ENCODE measurements at places on chromosomes 5 and 9.

DNA sequence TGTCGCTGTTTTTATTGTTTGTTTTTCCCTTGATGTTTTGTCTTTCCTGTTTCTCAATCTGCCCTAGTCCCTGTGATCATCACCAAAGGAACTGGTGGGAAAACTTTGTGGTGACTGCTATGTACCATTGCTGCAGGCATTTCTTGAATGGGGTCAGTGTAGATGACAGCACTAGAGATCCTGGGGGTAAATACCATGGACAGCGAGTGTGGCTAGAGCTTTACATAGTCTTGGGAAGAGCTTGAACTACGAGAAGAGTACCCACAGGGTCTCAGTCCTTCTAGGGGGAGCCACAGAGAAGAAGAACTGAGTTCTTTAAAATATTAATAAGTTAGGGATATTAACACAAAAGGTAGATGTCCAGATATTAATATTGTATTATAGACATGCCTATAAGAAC, 138.8 kb downstream of the PAM start:
- H3K4me3 ChIP-seq: no peak overlapping the region
- H3K4me1 ChIP-seq: peaks cover 24% of the 10 kb centered on the region
- no peak for DNase-seq
- no peaks in the 10 kb centered on the region for H3K36me3 ChIP-seq
- no peaks in the 10 kb centered on the region for H3K27me3 ChIP-seq

GRCh38 chr5:68432682-68433081, 217.1 kb downstream of the PIK3R1 start:
- H3K36me3 ChIP-seq: no peaks in the 10 kb centered on the region
- H3K27me3 ChIP-seq: no peaks in the 10 kb centered on the region
- DNase-seq: no peak
- H3K27ac ChIP-seq: no peak overlapping the region
- H3K4me1 ChIP-seq: peaks cover 9% of the 10 kb centered on the region

GRCh38 chr5:10839916-10840599, 79.0 kb upstream of the DAP start:
- no peak overlapping the region for H3K27ac ChIP-seq
- H3K36me3 ChIP-seq: no peaks in the 10 kb centered on the region
- H3K4me1 ChIP-seq: no peaks in the 10 kb centered on the region
- no peak for DNase-seq
- H3K4me3 ChIP-seq: no peak overlapping the region
- no peaks in the 10 kb centered on the region for H3K27me3 ChIP-seq

DNA sequence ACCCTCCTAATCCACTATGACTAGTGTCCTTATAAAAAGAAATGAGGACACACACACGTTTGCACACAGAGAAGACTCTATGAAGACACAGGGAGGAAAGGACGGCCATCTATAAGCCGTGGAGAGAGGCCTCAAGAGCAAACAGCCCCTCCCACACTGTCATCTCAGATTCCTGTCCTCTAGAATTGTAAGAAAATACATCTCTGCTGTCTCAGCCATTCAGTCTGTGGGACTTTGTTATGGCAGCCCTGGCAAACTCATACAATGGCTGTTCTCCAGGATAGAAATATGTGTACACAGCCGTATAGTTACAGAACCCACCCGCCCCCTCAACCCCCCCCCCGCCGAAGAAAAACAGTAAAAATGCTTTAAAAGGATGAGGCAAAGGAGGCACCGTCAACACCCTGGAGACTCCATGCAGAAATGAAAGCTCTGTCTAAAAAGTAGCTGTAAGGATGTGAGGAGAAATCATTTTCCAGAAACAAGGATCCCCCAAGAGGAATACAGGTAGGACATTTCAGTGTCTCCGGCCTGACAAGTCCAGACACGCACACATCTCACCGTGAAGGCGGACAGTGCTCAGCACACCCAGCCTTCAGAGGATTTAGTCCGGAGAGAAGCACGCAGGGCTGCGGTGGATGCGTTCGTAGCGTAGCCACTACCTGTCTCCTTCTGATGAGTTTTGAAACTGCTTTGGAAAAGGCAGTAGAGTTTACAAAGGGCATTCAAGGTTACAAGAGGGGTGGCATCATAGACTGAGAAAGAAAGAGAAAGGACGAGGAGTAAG, 110.8 kb upstream of the ERCC6L2 start:
- H3K27me3 ChIP-seq: no peaks in the 10 kb centered on the region
- H3K4me1 ChIP-seq: no peaks in the 10 kb centered on the region
- no peaks in the 10 kb centered on the region for H3K36me3 ChIP-seq
- no peak overlapping the region for H3K4me3 ChIP-seq

DNA sequence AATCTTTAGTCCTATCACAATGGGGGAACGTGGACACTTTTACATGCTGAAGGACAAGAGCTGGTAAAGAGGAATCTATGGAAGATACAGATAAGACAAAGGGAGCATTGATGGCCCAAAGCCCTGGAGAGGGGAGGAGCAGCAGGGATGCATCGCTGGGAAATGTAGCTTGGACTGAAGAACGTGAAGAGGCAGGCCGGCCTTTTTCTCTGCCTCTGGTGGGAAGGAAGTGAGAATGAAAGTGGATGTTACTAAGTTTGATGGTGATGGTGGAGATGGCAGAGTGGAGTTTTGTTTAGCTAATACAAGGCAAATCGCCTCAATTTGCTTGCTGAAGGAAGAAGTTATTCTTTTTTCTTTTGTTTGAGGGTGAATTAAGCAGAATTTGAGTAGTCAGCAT, 124.6 kb upstream of the TAF11L2 start:
- no peaks in the 10 kb centered on the region for H3K4me1 ChIP-seq
- H3K36me3 ChIP-seq: no peaks in the 10 kb centered on the region
- no peak overlapping the region for H3K27ac ChIP-seq
- DNase-seq: no peak
- no peaks in the 10 kb centered on the region for H3K27me3 ChIP-seq

DNA sequence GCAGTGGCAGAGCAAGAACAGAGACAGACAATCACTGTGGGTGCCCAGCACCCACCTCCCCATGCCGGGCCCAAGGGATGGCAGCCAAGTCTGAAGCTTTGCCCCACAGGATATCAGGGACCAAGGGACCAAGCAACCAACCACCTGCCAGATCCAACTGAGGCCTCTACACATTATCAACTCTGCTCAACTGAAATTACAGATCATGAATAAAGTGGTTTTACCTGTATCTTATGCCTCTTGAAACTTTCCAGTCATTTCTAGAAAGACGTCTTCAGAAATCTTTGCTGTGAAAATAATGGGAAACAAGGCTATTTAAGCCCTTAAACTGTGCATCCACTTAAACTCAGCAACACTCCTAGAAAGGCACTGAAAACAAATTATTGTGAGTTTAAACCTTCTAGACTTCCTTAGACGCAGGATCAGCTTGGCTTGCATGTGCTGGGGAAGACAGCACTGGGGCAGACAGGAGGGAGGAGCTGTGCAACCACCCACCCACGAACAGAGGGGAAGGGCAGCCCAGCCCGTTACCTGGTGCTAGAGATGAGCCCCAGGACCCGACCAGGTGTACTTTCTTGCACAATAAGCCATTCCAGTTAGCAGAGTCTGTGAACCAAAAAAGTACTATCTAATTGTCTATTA, 80.0 kb downstream of the SEMA4D start:
- no peak for DNase-seq
- H3K27ac ChIP-seq: no peak overlapping the region

DNA sequence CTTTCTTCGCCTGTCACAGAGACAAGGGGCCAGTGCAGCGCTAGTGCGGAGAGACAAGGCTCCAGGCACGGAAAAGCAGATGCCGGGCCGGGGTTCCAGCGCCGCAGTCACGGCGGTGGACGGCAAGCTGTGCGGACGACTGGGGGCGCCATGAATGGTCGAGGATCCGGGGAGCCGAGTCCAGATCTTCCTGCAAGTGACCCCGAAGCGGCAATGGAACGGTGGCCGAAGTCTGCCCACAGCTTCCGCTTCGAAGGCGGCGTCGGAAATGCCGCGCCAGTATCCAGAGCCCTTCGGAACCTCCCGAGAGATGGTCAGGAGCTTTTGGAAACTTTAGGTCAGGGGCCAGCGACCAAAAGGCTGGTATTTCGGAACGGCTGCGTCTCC, 601 bp upstream of the FAF2 start:
- DNase-seq: no peak
- H3K27ac ChIP-seq: peak overlapping the region; percentile 97
- H3K27me3 ChIP-seq: no peaks in the 10 kb centered on the region
- peak overlapping the region; percentile 90 for H3K4me3 ChIP-seq
- H3K4me1 ChIP-seq: peaks cover 15% of the 10 kb centered on the region

- H3K36me3 ChIP-seq: no peaks in the 10 kb centered on the region
- H3K4me1 ChIP-seq: peaks cover 41% of the 10 kb centered on the region
- peak overlapping the region; percentile 90 for H3K27ac ChIP-seq
- peak overlapping the region; percentile 95 for H3K4me3 ChIP-seq
- no peaks in the 10 kb centered on the region for H3K27me3 ChIP-seq
Measured at GRCh38 chr5:111511831-111512374, 432 bp downstream of the STARD4 start.

DNA sequence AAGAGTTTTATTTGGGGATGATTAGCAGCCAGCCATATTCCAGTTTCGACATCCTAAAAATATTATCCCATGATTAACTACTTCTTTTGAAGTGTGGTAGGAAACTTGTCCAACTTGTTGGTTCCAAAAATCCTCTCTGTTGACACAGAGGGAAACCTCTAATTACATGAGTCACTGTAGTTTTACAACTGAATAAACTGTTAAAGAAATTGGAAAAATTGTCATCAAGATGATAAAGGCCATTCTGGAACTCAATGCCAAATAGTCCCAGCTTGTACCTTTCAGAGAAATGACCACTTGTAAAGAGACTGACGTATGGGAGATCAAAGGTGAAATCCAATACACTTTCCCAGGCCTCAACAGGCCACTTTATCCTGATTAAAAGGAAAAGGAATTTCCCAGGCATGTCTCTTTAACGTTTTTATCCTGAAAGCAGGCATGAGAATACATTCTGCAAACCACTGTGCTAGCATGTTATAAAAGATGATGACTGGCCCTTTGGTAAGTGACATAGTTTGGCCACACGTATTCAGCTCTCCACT, 261.6 kb downstream of the GLIS3 start:
- H3K27ac ChIP-seq: no peak overlapping the region
- no peak overlapping the region for H3K4me3 ChIP-seq
- DNase-seq: no peak
- no peaks in the 10 kb centered on the region for H3K36me3 ChIP-seq
- H3K27me3 ChIP-seq: no peaks in the 10 kb centered on the region

DNA sequence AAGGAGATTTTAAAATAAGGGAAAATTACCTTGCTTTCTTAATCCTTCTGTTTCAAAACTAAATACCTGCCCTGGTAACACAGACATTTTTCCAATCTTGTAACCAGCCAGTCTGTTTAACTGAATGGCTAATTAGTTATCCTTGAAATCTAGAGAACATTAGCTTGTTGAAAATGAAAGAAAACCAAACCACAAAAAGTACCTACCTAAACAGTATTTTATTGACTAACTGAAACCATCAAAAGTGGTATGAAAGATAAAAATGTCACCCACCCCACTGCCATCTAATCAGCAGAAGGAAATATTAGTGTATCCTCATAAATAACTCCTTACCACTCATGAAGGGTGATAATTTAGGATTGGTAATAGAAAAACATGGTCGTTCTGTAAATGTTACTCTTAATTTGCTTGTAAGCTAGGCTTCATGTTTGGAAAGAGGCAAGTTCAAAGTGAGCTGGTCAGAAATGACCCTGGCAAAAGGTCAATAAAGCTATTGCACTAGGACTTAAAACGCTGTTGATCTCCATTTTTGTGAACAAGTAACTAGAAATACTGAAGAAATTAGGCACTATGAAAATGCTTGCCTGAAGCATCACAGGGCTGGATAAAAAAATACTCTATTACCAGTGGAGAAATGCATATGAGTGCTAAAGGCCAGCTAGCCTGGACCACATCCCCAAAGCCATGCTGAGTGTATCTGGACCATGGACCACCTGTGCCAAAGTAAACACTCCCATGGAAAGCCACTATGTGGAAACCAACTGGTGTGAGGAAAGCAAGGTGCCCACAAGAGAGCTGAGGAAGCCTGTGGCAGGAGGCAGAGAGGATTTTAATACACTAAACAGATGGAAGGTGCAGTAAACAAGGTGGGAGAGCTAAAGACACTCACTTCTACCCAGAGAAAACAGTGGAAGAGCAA, 8.4 kb downstream of the SEMA5A start:
- no peaks in the 10 kb centered on the region for H3K36me3 ChIP-seq
- H3K27me3 ChIP-seq: no peaks in the 10 kb centered on the region
- H3K27ac ChIP-seq: no peak overlapping the region
- no peak overlapping the region for H3K4me3 ChIP-seq
- peaks cover 12% of the 10 kb centered on the region for H3K4me1 ChIP-seq

DNA sequence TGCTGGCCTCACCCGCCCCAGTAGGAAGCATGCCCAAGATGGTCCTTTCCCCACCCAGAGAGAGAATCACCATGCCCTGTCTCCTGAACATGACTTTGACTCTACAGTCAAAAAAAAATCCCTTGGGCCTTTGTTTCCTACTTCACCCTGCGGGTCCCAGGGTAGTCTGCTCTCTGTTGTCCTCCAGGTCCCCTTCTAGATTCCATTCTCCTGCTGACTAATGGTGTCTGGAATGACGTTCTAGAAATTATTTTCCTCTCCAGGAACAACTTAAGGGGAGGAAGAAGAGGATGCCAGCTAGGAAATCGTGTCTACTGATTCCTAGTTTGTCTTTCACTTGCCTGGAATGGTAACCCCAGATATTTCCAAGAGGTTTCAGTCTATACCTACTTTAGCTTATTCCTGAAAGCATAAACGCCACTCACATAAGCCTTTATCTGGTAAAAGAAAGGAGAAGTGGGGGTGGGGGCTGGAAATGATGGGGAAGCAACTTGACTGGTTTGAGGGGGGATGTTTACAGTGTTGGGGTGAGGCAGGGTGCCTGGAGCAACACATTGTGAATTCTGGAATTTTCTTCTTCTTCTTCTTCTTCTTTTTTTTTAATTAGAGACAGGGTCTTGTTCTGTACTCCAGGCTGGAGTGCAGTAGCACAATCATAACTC, 93.9 kb downstream of the SNX18 start:
- DNase-seq: no peak
- H3K4me3 ChIP-seq: no peak overlapping the region
- no peaks in the 10 kb centered on the region for H3K36me3 ChIP-seq

Measured in thoracic aorta (tissue), 2 donors.